ENCODE measurements at places on chromosomes 16 and 17.

- peak; percentile 32 for DNase-seq
Observed at GRCh38 chr16:85461022-85461813, 151.9 kb upstream of the GSE1 start.

- DNase-seq = peak; percentile 72
Observed at GRCh38 chr16:82748026-82748425, 121.3 kb downstream of the CDH13 start.

DNA sequence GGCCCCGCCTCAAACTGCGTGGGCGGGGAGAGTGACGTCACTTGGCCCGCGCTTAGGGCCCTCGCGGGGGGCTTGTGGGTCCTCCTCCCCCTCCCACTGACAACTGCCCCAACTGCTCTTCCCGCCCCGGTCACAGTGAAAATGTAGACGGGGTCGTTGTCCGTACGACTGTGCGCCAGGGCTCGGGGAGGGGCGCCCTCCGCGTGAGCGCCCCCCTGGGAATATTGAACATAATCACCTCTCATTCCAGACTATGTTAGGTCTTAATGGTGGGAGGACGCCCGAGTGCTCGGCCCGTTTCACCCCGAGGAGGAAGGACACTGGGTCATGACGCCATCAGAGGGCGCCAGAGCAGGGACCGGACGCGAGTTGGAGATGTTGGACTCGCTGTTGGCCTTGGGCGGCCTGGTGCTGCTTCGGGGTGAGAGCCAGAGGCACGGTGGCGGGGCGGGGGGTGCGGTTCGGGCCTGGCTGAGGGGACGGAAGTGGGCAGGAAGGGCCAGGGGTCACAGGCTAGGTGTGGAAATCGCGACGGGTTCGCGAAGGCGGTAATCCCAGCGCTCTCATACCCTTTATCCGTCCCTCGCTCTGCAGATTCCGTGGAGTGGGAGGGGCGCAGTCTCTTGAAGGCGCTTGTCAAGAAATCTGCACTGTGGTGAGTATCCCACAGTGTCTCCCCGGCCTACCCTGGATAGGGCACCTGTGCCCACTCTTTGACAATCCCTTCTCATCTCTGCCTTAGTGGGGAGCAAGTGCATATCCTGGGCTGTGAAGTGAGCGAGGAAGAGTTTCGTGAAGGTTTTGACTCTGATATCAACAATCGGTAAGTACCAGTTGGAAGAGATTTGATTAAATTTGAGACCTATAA is at the start of gene ELP5:
TSS of gene ELP5 (plus strand) at position 40 of the 868 bp plus-strand sequence. CDS start at position 376, 336 bp downstream.
- DNase-seq = peak; percentile 95

GRCh38 chr16:47873434-47873833 is 282.4 kb downstream of the ABCC12 start:
- no peak for DNase-seq

- DNase-seq = peak; percentile 74
Observed at GRCh38 chr17:28760601-28761562, 17.1 kb downstream of the TRAF4 start.

GRCh38 chr17:28406473-28406814 is 432 bp upstream of the SLC46A1 start:
- peak; percentile 13 for DNase-seq

DNA sequence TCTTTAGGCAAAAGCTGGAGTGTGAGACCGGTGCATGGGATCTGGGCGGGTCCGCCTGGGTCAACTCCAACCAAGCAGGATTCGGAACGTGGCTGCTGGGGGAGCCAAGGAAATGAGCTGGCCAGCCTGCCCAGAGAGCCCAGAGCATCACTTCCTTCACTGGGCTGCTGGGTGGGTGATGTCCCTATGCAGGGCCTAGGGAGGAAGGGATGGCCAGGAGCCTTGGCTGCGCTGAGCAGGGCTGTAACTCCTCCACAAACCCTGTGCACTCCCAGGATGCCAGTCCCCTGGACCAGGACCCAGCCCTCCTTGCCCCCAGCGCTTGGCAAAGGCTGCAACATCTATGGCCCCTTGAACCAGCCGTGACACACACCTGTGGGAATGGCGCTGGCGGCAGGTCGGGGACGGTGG is 138.4 kb downstream of the RAB11FIP4 start:
- no peak for DNase-seq

DNA sequence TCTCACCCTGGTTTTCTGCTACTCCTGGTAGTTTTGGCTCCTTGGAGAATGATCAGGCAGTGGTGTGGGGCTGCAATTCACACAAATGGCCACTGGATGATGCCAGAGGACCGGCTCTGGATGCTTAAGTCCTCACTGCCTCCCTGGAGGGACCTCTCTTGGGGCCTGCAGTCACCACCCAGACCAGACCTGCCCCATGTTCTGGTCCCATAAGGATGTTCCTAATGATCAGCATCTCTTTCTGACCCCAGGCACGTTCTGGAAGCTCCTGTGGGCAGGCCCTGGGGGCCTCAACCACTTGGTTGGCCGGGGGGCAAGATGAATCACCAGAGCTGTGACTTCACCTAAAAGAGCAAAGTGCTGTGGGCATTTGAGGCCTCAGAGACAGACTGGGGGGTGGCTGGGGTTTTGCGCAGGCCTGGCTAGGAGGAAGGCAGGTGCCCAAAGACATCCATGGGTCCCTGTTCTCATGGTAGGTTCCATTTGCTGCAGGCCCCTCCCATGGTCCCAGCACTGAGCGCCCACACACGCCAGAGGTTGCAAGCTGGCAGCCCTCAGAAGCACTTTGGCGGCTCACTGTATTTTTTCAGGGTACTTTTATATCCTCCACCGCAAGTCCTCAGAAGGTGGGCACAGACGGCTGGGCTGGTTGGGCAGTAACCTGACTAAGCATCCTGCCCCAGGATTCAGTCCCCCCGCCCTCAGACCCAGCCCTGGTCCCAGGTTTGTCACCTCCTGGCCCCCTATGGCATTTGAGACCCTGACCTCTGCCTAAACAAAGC is 53.2 kb downstream of the NT5M start:
- peak; percentile 93 for DNase-seq

DNA sequence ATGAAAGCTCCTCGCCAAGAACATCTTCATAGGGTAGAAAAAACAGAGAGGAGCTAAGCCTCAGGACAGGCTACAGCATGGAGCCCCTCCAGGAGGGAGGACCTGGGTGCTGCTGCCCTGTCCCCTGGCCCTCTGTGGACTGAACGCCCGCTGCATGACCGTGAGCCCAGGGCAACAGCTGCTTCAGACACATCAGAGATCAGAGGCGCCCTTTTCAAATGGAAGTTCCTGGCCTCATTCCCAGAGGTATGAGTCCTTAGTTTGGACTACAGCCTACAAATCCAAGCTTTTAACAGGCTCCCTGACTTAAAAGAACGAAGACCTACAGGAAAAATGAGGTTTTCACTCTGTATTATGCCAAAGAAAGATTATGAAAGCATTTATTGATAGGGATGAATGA is 48.5 kb downstream of the ZNF18 start:
- peak; percentile 27 for DNase-seq

DNA sequence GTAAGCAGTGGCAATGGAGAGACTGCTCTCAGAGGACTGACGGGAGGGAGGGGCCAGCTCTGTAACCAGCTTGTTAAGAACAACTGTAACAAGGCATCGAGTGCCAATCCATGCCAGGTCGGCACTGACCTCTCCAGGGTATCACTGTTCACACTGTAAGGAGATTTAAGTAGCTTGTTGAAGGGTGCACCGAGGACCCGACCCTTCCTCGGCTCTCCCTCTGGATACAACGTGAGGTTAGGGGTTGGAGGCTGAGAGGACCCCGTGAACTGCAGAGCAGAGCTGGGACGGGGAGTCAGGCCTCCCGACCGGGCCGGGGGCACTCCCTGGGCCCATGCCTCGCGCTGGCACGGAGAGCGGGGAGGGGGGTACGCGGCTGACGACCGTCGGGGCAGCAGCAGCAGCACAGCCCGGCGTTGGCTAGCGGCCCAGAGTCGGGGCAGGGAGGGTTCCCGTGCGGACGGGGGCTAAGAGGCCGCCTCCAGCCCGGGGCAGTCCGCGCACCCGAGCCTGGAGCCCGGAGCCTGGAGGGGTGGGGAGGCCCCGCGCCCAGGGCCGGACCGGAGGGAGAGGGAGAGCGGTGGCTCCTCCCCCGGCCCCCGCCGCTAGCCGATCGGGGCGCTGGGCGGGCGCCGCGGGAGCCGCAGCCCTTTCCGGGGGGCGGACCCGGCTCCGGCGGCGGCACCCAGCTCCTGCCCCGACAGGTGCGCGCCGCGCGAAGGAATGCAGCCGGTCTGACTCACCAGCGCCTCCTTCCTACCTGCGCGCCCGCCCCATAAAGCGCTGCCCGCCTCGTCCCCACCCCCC is at the start of gene ITGB4:
TSS of gene ITGB4 (plus strand) at position 804 of the 807 bp plus-strand sequence. CDS start 3,245 bp downstream, outside the sequence.
- no peak for DNase-seq

GRCh38 chr17:75094871-75095399 is 7.2 kb downstream of the SLC16A5 start:
- no peak for DNase-seq

DNA sequence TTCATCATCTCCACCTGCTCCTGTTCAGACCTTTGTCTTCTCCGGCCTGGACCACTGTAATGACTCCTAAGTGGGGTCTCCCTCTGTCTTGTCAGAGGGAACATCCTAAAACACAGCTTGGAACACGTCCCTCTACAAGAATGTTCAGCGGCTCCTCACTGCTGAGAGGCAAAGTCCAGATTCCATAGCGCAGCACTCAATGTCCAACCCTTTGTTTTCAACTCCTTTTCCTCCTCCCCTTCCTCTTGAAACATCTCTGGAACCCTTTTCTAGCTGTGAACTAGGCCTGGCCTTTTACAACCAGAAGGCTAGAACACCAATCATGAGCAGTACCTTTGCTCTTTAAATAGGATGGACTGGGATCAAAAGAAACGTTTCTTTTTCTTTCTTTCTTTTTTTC is 914 bp downstream of the C17orf50 start:
- no peak for DNase-seq

- DNase-seq = no peak
Observed at GRCh38 chr17:4720787-4721186, 10.4 kb downstream of the ARRB2 start.

DNA sequence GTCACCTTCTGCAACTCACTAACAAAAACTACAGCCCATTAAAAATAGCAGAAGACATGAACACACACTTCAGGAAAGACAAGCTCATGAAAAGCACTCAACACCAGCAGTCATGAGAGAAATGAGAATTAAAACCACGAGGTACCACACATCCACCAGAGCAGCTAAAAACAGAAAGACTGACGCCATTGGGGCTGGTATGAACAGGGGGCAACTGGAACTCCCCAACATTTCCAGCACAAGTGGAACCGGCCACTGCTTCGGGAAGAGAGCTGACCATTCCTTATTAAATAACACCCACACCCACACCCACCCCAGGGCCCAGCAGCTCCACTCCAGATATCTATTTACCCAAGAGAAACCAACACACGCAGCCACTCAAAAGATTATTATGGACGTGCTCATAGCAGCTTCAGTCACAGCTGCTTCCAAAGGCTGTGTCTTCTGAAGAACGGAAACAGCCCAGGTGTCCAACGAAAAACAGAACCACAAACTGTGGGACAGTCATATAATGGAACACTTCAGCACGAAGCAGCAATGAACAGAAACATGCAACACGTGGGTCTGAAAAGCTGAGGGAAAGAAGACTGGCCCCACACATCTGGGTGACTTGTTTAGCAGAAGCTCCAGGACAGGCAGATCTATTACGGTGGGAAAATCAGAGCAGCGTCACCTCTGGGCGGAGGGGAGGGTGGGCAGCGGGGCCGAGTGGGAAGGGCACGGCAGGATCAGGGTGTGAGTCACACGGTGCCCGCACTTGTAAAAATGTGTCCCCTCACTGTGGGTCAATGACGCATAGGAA is 41.1 kb downstream of the KLHDC4 start:
- no peak for DNase-seq

DNA sequence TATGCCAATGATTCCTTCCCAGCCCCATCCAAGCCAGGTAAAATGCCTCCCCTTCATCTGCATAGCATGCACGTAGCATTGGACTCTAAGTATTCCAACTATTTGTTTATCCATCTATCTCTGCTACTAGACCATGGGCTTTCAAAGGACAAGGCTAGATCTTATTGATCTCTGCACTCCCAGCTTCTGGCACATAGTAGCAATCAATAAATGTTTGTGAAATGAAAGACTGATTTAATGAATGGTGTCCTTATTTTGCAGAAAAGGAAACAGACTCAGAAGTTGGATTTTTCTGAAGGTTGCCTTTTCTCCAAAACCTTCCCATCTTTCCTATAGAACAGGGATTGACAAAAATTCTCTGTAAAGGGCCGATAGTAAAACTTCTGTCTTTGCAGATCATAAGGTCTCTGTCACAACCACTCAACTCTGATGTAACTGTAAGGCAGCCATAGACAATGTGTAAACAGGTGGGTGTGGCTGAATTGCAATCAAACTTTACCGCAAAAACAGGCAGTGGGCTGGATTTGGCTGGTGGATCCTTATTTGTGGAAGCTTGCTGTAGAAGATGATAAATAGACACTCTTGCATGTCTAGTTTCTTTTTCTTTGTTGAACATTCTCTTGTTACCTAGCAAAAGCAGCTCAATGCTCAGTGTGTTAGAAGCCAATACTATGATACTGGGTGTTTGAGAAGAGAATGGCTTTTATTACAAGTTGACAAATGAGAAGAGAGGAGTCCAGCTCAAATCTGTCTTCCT is 7.6 kb upstream of the CMTR2 start:
- DNase-seq = no peak

- no peak for DNase-seq
Observed at GRCh38 chr17:76510831-76511244, 9.6 kb upstream of the RHBDF2 start.

DNA sequence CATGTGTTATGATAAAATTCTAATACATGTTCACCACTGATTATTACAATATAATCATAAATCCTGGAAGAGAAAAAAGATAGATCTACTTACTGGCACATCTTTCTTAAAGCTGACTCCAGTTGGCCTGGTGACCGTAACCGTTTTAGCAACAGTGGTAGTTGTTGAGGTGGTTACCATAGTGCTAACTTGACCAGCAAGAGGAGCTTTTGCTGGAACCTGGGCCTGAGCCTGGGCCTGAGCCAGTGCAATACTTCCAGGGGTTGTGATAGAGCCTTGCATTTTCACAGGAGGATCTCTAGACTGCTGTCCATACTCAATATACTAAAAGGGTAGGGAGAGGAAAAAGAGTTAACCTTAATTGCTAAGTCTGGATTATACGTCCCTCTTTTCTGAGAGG is 36.2 kb downstream of the SETD6 start:
- DNase-seq = peak; percentile 24

All from choroid plexus epithelial cell (primary cell).